ENCODE measurements at places on chromosomes 12 and 14.

DNA sequence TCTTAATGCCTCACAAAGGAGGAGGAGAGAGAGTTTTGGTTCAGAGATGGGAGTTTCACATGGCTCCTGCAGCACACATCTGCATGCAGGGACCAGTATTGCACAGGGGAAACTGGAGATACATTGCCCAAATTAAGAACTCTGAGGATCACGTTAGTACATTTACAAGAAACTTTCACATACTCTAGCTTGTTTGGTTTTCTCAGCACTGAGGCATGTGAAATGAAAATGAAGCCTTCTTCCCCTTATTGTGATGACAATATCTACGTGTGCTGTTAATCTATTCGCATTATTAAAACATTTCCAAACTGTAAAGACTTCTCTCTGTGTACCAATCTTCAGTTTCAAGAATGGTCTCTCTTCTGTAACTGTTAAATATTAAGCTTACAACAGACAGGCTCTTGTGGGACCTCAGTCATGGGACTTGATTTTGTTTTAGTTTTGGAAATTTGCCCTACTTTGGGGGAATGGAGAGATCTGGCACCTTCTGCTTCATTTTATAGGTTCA, 124.7 kb downstream of the DAAM1 start:
- DNase-seq, result no peak

GRCh38 chr12:28104903-28105864, 85.1 kb upstream of the CCDC91 start:
- DNase-seq, result no peak

- DNase-seq, result no peak
Observed at GRCh38 chr14:32374155-32374554, 45.1 kb downstream of the AKAP6 start.

GRCh38 chr12:97784904-97785303, 322.3 kb downstream of the RMST start:
- DNase-seq, result peak; percentile 70

DNA sequence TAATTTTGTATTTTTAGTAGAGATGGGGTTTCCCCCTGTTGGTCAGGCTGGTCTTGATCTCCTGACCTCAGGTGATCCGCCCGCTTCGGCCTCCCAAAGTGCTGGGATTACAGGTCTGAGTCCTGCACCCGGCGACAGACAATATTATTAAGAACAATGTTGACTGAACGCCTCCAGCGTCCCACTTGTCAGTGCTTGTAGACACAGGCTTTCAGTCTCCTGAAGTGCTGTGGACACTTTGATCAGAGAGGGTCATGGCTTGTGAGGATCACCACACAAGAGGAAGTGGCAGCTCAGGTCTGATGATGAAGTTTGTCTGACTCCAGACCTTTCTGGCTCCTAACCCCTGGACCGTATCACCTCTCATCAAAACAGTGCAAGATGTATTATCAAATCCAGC, 114.6 kb downstream of the CHST11 start:
- DNase-seq, result no peak

- peak; percentile 95 for DNase-seq
Observed at GRCh38 chr14:49598485-49599300, at the start of gene LRR1. LRR1 (plus strand) TSS chr14:49598940; CDS start chr14:49599021, 81 bp downstream.

DNA sequence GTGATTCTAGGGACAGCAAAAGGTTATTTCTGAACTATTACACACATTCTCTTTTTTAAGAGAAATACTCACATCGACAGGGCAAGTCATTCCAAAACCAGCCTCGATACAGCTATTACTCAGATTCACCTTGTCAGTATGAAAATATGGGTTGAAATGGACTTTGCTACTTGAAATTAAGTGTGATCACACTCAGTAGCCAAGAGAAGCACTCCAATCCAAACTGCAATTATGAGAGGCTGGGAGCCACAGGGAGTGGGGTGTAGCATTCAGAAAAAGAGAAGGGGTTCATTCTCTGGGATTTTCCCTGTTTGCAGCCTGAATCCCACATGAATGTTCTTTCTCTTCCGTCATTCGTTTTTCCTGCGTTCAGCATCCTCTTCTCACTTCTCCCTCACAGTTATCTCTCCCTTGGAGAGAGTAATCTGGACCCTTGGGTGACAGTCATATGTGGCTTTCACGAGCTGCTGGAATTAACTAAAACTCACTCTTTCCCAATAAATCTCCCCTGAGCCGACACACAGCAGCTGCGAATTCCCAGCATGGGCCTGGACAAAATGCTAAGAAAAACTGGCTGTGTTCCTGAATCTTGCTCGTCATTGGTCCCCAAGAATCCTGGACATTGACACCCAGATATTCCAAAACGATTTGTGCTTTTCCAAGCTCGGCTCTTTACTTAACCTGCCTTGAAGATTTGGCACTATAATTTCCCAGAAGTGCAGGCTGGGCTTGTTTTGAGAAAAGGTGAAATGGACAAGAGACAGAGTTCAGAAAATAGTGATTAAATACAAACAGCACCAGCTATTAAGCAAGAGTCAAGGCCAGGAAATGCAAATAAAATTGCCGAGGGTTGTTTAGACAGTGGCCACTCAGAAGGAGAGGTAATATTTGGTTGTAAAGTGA, 199.5 kb upstream of the PLEKHG7 start:
- DNase-seq, result no peak

All from endodermal cell (in vitro differentiated cells).